CD4-positive, alpha-beta memory T cell (primary cell): ENCODE measurements at places on chromosomes 16 and 17. TPM values are rescaled to one million over a fixed set of nuclear protein-coding genes. Genes with fewer than 3 reads are reported as not detected.

GRCh38 chr17:17888821-17889220, 52.0 kb upstream of the SREBF1 start:
- no peak for DNase-seq

The ZFPM1 gene
- total RNA-seq, result 20.5 TPM

GRCh38 chr16:89120281-89120680, 26.6 kb downstream of the ACSF3 start:
- DNase-seq, result no peak

DNA sequence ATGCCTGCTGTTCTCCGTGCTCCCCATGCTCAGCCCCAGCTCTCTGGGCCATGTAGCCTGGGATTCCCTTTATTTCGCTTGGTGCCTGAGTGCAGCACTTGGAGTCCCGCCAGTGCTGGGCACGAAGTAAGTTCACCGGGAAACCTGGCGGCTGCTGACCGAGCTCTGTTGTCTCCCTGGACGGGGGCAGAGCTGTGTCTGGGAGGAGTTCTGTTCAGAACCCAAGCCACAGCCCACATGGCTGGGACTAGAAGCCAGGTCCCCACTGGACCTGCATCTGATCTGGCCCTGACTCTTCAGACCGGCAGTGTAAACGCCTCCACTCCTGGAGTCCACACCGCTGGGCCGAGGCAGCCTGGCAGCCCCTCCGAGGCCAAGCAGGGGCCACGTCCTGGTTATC, 37.5 kb upstream of the CIBAR2 start:
- no peak for DNase-seq

The TRPV2 gene
- 101 TPM for total RNA-seq

The SLC35G6 gene
- total RNA-seq, result not detected

- DNase-seq, result no peak
Observed at GRCh38 chr17:72967277-72967970, 125.1 kb downstream of the SLC39A11 start.

The TSPAN10 gene
- total RNA-seq, result 1.2 TPM
